ENCODE measurements at places on chromosomes 13 and 19.

DNA sequence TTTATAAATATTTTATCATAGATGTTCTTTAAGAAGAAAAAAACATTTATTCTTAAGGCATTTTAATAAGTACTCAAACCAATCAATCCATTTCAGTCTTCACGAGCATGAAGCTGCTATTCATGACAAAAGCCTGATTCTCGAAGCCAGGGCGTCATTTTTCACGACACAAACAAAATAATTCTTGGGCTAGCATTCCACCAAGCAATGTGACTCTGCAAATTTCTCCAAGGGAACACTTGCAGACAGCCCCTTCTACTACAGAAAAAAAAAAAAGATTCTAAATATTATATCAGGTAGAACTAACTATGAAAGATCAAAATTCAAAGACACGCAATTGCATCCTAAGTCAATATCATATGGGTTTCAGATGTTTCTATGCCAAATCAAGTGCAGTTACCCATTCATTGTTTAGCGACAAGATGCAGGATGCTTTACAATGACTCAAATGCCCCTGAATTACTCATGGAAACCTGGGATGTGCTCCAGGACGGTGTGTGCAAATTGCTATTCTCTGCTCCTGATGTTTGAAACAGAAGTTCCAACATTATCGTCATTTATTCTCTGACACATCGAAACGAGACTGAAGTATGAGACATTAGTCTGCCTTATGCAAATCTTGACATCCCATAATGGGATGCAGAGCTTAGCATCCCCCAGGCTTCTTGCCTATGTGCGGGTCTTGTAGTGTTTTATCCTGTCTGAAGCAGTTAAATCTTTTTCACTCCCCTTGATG is 517.7 kb downstream of the MYO16 start:
- no peak for DNase-seq

DNA sequence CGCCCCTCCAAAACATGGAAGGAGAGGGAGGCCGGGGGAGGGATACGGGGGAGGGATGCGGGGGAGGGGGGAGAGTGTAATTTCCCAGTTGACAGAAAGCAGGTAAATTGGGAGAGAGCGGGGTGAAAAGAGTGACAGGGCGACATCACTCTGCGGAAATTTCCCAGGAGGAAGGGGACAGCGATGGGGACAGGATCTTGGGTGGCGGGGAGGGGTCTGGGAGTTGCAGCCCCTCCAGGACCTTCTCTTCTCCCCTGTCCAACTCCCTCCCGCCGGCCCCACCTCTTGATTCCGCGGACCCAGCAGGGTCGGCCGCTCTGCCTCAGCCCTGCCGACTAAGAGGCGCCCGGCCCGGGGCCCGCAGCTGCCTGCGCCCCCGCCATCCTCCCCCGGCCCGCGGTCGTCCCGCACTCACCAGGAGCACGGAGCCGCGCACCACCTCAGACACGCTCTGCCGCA is 108.0 kb upstream of the DOCK9 start:
- no peak for DNase-seq

DNA sequence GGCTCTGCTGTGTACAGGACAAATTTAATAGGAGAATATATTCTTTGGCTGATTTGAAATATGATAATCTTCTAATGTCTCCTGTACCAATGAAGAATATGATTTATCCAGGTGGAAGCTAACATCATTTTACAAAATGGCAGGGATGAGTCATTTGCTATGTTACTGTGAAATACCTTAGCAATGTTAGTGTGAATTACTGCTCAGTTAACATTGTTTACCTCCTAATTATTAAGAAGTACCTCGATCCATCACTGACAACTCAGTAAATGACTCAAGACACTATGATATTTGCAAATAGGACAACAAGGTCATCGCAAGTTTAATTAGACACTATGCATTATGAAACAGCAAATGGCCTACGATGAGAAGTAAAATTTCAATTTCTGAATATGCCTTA is 309.1 kb upstream of the EDNRB start:
- DNase-seq: no peak

DNA sequence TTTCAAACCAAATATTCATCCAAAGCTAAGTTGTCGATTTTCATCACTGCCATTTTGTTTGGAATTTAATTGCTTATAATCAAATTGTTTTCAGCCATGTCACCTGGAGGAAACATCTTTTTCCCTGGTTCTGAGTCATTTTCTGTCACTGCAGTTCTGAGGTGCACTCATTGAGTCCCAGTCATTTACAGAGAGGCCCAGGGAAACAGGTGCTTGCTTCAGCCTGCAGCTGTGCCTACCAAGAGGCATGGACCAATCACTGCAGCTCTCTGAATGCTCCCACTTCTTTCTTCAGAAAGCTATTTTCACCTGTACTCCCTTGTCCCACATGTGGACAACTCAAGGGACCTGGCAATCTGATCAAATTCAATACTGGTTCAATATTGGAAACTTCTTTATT is 308.1 kb downstream of the COG6 start:
- DNase-seq: no peak

DNA sequence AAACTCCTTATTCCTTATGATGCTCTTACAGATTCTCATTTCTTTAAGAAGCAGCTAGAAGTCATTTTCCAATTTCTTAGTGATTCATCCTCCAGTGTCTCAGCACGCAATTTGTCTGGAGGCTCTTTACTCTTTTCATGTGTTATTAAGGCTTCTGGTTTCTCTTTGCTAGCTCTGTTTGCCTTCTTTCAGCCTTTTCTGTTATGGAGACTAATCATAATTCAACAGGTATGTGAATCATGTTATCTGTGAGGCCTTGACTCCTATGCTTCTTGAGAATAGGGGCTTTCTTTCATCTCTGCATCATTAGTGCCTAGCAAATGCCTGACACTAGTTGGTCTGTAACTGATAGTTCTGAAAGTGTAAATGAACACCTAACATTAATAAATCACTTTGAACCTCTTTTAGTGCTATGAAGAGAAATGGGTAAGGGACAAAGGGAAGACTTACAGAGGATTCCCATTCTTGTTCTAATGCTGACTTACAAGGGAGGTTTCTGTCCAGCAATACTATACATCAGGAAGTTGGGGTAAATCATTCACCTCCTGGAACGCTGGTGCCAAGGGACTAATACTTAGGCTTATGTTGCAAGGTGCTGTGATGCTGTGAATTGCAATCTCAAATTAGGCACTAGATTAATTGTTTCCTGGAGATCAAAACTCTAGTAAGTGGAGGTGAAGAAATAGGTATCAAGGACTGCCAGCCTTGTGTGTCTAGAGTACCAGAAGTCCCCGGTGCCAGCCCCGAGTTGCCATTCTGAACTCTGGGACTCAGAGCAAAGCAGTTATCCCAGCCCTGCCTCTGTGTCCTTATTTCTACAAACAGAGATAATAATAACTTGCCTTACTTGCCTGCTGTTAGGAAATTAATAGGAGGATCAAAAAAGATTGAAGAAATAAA is 265.6 kb downstream of the DCLK1 start:
- no peak for DNase-seq

- no peak for DNase-seq
These were observed 59.6 kb downstream of the GPALPP1 start for GRCh38 chr13:45048890-45049407.

DNA sequence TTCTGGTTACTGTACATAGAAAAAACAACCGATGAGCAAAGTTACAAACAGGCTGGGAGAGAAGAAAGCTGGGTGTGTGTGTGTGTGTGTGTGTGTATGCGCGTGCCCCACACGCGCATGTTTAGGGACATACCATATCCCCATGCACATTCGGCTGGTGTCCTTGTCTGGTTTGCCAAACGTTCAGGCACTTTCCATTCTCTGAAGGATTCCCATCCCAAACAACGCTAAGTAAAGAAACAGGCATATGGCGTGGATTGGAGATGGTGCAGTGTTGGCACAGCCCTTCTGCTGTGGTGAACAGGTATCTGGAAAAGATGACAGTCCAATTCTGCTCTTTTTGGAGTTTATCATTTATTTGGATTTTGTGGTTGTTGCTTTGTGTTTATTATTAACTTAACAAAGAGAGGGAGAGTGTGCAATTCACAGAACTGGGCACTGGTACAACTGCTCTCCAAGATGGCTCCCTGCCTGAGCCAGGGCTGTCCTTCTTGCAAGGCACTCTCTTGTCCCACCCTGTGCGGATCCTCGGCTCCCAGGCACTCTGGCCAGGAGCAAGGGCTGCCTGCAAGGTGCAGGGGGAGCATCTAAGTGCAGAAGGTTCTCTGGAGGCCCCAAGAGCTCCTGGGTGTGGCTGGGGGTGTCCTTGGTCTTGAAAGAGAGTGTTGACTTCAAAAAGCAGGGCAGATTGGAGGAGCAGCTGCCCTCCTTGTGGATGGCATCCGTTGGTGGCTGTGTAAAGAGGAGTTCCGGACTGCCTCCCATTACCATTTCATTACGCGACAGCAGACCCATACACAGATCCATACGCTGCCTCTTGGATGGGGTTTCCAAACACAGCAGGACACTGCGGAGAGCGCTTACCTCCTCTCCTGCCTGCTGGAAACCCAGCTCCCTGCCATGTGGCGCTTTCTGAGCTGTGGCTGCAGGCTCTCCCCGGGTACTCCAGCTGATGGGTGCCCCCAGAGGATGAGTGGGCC is 263.1 kb downstream of the ZNF536 start:
- no peak for DNase-seq

DNA sequence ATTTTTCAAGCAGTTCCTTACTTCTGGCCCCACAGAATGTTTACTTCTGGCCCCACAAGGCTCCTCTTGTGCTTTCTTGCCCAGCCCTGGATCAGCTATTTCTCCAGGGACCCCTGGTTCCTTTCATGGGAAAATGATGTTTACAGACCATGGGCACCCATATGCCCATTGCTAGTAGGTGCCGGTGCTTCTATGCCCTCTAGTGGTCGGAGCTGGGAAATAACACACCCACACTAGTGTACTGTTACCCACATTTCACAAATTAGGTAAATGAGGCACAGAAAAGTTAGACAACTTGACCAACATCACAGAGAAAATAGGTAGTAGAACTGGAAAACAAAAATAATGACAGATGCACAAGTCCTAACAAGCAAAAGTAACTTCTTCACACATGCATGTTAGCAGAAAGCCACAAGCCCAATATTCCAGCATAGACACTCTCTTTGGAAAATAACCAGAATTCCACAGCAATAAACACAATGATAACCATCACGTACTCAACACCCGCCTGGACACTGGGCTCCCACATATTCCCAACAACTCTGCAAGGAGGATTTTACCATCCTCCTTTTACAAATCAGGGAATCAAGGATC is 1.3 kb upstream of the CEACAM6 start:
- DNase-seq: no peak

DNA sequence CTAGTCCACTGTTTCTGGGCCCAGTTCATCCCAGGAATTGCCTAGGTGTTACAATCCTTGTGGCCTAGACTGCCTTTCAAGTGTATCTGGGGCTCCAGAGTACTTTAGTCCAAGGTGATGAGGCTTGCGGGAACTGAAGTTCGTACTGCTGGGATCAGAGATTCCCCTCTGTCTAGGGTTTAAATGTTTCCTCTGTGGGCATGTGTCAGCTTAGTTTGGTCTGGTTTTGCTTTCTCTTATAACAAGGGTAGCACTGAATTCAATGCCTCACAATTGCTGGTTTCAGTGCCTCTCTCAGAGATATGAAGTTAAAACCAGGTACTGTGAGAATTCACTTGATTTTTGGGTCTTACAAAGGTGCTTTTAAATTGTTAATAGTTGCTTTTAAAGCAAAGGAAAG is 30.8 kb downstream of the RGCC start:
- DNase-seq: no peak

- no peak for DNase-seq
These were observed 215.1 kb downstream of the RBM26 start for GRCh38 chr13:79190932-79191331.

DNA sequence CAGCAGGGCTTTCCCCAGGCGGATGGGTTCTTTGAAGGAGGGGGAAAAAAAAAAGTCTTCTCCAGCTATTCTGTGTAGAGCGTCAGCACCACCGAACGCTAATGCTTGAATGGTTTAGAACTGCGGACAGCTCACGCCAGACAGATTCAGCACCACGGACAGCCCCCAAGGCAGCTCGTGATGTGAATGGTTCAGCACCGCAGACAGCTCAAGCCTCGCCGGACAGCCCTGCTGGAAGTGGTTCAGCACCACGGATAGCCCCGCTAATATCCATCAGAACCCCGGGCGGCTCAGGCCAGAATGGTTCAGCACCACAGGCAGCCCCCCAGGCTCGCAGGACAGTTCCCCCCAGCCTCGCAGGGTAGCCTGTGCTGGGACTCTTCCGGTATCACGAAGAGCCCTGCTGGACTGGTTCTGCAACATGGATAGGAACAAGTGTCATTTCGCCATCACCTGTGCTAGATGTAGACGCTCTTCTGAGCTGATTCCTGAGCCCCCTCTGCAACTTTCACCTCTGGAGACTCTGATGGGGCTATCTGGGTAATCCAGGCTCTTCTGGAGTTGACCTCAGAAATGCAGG is 4.9 kb upstream of the SMIM17 start:
- peak; percentile 7 for DNase-seq

GRCh38 chr13:96621634-96622183 is 372.6 kb downstream of the OXGR1 start:
- no peak for DNase-seq

Data from AG04449 (cell line).